NK-92 treated with Interleukin-12 subunit alpha and Interleukin-12 subunit beta, amount 100 ng/mL, for 24 hours (cell line): ENCODE measurements at places on chromosomes 6 and 20.

DNA sequence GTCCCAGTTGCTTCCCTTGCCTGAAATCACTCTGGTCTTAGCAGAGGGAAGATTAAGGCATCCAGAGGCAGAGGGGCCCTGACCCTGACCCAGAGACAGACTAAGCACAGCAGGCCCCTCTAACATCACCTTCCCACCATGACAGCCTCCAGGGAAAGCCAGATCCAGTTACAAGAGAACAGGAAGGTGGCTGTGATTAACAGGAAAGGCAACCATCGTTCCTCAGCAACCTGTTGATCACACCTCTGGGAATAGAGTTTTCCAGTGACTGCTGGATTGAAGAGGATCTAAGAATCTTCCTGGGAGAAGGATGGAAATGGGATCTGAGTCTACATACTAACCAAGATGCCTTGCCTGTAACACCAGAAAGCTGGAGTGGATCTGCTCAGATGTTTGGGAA is 5.2 kb upstream of the TREM1 start:
- DNase-seq, result no peak

DNA sequence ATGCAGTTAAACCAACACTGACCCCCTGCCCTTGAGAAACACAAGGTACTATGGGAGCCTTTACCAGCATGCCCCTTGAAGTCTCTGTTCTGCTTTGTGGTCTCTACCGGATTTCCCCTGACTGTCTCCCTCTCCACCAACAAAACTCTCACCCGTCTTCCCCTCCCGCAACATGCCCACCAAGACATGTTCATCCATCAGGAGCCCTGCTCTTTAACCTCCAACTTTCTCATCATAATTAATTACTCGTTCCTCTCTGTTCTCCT is 1.1 kb downstream of the ZNF165 start:
- no peak for DNase-seq

GRCh38 chr6:86934365-86934764 is 3.0 kb upstream of the HTR1E start:
- no peak for DNase-seq

DNA sequence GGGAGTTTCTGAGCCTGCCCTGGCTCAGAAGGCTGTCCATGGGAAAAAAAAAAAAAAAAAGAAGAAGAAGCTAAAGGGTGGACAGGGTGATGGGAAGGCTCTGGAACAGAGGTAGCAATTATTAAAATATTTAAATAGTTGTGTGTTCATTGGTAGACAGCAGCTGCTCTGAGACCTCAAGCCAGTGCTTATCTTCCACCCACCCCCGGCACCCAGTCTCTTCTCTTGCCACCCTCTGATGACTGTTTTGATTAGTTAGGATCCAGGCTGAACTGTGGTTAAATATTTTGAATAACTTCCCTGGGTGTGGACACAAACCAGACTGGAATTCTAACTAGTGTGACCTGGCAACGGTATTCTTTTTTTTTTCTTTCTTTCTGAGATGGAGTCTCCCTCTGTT is 16.9 kb upstream of the SRSF3 start:
- DNase-seq, result no peak

DNA sequence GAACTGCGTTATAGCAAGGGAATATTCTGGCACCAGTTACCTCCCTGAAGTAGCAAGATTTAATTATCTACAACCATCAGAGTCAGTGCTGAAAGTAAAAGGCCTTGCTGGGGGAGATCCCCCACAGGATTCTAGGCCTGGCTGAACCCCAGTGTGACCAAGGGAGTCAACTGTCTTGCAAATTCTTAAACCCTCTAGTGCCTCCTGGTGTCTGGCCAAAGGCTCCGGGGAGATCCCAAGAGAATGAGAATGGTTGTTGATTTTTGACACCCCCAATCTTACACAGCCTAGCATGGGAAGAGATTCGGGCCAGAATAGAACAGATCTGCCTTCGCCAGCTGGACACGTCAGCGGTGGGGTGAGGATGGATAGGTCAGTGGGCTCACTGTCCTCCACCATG is 179.4 kb downstream of the ERMARD start:
- no peak for DNase-seq

- peak; percentile 34 for DNase-seq
Observed at GRCh38 chr20:23668477-23668951, 20.3 kb downstream of the CST4 start.

- DNase-seq, result no peak
Observed at GRCh38 chr20:3228750-3229032, 10.3 kb downstream of the SLC4A11 start.

DNA sequence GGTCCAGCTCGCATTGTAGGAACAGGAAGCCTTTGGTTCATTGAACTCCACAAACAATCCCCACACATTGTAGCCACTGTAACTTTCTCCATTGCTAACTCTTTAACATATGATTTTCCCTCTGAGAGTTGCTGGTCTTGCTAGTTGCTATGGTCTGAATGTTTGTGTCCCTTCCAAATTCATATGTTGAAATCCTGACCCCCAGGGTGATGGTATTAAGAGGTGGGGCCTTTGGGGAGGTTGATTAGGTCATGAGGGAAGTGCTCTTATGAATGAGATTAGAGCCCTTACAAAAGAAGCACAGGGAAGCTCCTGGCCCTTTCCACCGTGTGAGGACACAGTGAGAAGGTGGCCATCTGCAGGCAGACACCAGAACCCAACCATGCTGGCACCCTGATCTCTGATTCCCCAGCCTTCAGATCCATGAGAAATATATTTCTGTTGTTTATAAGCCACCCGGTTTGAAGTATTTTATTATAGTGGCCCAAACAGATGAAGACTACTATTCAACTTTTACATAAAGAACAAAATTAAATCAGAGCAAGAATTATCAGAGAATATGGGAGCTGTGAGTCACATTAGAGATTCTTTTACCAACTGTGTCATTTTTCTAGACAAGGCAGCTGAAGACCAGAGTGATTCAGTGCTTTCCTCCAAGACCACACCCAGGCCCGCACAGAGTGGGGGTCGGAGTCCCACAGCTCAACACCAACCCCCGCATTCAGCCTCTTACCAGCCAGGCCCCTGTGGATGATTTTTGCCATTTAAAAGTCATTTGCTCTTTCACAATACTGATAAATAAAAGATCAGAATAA is 143.0 kb downstream of the SAMD5 start:
- no peak for DNase-seq

- DNase-seq, result no peak
Observed at GRCh38 chr6:111888928-111889695, 15.9 kb upstream of the FYN start.

- peak; percentile 90 for DNase-seq
Observed at GRCh38 chr6:159968295-159969203, at the start of gene IGF2R. TSS of gene IGF2R (plus strand) at chr6:159969082. CDS start at chr6:159969247, 165 bp downstream.

DNA sequence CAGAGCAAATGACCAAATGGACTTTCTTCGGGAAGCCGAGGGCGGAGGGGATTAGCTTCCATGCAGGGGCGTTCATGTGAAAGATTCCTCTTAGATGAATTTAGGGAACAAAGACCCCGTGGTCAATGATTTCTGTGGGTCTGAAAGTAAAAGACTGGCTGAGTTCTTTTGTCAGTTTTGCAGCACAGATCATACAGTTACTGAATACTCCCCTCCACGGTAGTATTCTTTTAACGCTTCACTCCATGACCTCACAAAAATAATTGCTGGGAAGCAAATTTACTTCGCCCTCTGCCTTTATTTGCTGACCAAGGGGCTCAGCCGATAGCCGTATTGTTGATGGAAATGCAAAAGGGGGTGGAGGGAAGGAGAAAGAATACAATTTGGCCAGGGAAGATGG is 86.0 kb upstream of the SALL4 start:
- DNase-seq, result no peak

GRCh38 chr20:46740214-46740609 is 30.8 kb downstream of the SLC2A10 start:
- no peak for DNase-seq

DNA sequence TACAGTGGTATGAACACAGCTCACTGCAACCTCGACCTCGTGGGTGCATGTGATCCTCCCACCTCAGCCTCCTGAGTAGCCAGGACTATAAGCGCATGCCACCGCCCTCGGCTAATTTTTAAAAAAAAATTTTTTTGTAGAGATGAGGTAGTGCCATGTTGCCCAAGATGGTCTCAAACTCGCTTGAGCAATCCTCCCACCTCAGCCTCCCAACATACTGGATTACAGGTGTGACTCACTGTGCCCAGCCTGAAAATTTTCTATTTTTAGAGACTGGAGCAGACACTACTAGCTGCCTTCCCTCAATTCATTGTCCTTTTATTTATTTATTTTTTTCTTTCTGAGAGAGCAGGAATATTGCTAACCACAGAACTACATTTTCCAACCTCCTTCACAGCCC is 20.3 kb upstream of the GTF3C6 start:
- DNase-seq, result peak; percentile 23

GRCh38 chr6:22699151-22699550 is 129.8 kb downstream of the HDGFL1 start:
- no peak for DNase-seq

GRCh38 chr6:98833307-98834059 is 891 bp upstream of the POU3F2 start:
- DNase-seq, result no peak

DNA sequence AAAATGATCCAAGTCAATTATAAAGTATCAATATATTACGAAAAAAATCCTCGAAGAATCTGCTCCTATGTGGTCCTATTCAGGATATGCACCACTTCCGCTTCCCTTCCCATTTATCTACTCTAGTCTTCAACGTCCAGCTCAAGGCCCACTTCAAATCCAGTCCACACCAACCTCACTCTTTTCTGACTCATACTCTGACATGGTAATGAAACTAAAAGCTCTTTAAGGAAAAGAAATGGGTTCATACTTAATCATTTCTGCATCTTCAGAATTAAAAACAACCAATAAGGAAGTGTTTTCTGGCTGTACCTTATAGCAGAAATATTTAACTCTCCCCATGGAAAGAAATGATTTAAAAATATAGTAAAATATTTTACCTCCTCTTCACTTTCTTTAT is 15.1 kb downstream of the DEK start:
- DNase-seq, result no peak

- no peak for DNase-seq
Observed at GRCh38 chr20:62923669-62924441, 2.5 kb downstream of the DIDO1 start.

DNA sequence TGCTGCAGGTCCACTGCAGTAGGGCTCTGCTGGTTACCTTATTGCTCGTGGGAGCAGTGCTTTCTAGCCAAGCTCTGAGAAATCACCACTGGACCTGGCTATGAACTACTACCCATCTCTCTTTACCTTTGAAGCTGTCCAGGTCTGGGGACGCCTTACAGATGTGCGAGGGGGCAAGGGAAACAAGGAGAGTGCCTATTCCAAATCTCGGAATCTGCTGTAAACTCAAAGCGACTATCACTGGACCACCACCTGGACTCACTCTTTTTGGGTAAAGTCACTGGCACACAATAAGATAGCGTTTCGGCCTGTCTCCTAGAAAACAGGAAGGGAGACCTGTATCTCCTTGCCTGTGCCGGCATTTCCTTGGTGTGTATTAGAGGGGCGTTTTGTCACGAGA is 5.3 kb downstream of the NRN1 start:
- DNase-seq, result no peak

GRCh38 chr6:26319405-26320128 is 45.4 kb upstream of the BTN3A2 start:
- DNase-seq, result no peak

DNA sequence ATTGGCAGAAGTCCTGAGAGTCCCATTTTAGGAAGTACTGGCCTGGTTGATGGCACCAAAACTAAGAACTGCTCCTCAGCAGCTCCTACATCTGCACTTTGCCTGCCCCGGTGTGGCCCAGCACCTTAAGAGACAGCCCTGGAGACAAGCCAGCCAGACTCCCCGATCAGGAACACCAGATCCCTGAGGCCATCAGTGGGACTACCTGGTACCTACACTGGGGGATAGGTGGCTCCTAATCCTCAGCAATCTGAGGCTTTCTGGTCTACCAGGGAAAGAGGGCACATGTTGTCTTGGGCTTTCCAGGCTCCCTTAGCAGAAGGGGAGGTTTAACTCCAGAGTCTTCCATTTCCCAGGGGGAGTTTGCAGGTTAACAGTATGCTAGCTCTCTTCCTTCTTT is at the start of gene WFDC6:
WFDC6 (minus strand) TSS at position 101 of the 400 bp plus-strand sequence; CDS start at position 26, 75 bp downstream.
- DNase-seq, result no peak

DNA sequence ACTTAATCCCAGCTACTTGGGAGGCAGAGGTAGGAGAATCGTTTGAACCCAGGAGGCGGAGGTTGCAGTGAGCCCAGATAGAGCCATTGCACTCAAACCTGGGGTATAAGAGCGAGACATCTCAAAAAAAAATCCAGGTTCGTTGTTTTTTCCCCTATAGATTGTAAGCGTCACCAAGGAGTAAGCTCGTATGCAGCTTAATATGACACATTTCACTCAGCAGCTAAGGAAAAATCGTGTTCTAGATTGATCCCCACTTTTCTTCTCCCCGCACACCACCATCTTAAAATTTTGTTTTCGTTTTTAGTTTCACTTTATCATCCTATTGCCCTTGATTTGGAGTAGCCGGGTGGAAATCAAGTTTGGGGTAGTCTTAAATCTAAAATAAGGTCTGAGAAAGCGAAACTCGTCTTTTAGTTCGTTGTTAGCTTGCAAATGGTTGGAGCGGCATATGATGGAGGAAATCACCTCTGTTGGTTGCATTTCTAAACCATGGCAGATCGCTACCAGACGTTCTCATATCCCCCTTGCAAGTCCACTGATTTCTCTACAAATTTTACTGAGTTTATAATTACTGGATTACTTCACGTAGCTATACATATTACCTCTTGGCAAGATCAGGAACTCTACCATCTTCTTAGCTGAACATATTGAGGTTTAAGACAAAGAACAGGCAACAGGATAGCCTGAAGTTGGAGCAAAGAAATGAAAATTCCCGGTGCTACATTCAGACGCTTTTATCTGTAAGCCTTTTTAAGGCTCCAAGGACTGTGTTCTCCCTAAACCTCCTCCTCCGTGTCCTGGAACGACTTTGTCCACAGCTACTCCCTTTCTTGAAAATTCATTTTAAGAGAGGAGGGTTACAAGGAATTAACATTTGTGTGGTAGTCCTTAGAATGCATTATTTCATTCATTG is 91.1 kb upstream of the BTN3A2 start:
- no peak for DNase-seq

GRCh38 chr20:38579219-38579910 is 1.6 kb upstream of the ADIG start:
- no peak for DNase-seq

- no peak for DNase-seq
Observed at GRCh38 chr6:121657972-121658371, 222.5 kb downstream of the GJA1 start.

- DNase-seq, result no peak
Observed at GRCh38 chr20:63060057-63060991, 53.6 kb upstream of the BHLHE23 start.

GRCh38 chr6:101231606-101232235 is 161.8 kb upstream of the GRIK2 start:
- no peak for DNase-seq
